Smooth muscle cell of the coronary artery (primary cell): ENCODE measurements at places on chromosomes 1 and 21. TPM values are rescaled to one million over a fixed set of nuclear protein-coding genes. Genes with fewer than 3 reads are reported as not detected.

Gene DNASE2B
- not detected in 2 replicates for total RNA-seq

Gene SLC1A7
- 0.23 and 2.6 TPM in 2 replicates for total RNA-seq

Gene NR1I3
- total RNA-seq, result not detected in 2 replicates

Gene RGS4
- total RNA-seq, result 31.8 and 648 TPM in 2 replicates

Gene SLFNL1
- total RNA-seq, result 0.15 and 0.35 TPM in 2 replicates

Gene GLIS1
- 0.23 and 0.30 TPM in 2 replicates for total RNA-seq

Gene DPH2
- total RNA-seq, result 6.8 and 14.5 TPM in 2 replicates

Gene TNFAIP8L2
- not detected in 2 replicates for total RNA-seq

Gene TFF1
- 0.15 TPM in 1 of 2 replicates, not detected in the other for total RNA-seq

Gene CLCA1
- total RNA-seq, result under 0.01 TPM in 1 of 2 replicates, not detected in the other

Gene HOOK1
- total RNA-seq, result 1.5 TPM in 1 of 2 replicates, not detected in the other

Gene CD84
- not detected in 2 replicates for total RNA-seq

Gene EFNA1
- total RNA-seq, result 0.23 and 4.9 TPM in 2 replicates

Gene SELE
- total RNA-seq, result 0.45 TPM in 1 of 2 replicates, not detected in the other

Gene TCP10L
- 0.94 TPM in 1 of 2 replicates, not detected in the other for total RNA-seq

Gene LGR6
- not detected in 2 replicates for total RNA-seq

Gene CD1B
- total RNA-seq, result not detected in 2 replicates

Gene NUDC
- 31.3 and 49.4 TPM in 2 replicates for total RNA-seq
